Activated B cell treated with CpG ODN at 0.5 μM for 24 hours (primary cell): ENCODE measurements at places on chromosomes 5 and 9.
A peak's percentile ranks its signal among the peaks of the same experiment; 100 is the strongest.

GRCh38 chr5:143435210-143435657 lies 31.7 kb upstream of the NR3C1 start:
- peak; percentile 31 for DNase-seq

- no peak for DNase-seq
These were observed 120.3 kb downstream of the INVS start for GRCh38 chr9:100219347-100219746.

DNA sequence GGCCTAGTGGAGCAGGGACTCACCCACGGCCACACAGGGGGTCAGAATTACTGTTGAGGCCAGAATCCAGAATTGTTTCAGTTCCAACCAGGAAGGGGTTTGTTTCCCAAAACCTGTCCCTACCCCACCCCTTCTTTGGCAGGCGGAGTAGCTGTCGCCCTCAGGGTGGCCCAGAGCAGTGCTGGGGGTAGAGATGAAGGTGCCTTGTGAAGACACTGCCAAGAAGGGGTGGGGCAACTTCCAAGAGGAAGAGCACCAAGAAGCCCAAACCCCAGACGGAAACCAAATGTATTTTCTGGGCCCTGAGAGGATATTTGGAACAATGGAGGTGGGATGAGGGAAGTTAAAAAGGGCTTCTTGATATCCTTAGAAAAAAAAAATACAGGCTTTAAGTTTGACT lies 11.4 kb upstream of the NDST1 start:
- DNase-seq: no peak

DNA sequence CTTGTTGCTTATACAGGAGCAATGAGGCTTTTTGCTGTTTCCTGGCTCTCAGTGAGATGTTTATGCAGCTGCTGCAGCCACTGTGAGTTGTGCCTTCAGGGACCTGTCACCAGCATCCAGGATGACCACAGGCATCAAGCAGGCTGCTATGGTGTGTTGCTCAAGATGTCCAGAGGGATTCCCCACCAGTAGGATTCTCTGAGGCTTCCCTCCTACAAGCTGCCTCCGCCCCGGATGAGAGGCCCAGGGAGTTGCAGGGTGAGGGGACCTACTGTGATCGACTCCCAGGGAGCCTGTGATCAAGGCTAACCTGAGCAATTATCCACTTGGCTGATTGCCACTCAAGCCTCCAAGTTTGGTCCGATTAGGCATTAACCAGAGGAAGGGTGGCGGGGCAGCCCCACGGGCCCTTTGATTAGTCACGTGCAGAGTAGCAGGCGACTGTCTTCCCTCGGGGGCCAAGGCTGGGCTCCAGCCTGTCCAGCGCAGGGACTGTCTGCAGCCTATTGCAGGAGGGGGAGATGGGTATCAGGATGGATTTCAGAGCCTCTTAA lies 1.8 kb upstream of the FAT2 start:
- no peak for DNase-seq

DNA sequence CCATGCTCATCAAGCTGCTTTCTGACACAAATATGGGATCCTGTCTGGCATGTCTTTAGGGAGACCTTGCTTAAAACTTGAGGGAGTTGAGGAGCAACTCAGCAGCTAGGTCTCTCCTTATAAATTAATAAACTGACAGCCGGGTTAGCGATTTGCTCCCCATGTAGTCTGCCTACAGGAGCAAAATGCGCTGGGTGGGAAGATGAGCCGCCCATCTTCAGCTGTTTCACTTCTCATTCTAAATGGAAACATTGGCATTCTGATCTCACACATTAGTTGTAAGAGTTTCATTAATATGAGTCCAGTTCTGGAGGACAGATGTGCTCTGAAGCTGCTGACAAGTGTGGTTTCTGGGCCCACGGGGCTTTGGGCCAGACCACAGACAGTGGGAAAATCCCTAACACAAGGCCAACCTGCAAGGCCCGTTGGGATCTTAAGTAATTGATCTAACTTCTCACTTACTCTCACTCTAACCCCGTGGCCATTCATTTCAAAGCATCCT lies 197.0 kb downstream of the MCTP1 start:
- no peak for DNase-seq

GRCh38 chr5:18281947-18282581 lies 647.8 kb downstream of the TAF11L14 start:
- no peak for DNase-seq

GRCh38 chr5:168262042-168262743 lies 29.3 kb upstream of the WWC1 start:
- DNase-seq: no peak

DNA sequence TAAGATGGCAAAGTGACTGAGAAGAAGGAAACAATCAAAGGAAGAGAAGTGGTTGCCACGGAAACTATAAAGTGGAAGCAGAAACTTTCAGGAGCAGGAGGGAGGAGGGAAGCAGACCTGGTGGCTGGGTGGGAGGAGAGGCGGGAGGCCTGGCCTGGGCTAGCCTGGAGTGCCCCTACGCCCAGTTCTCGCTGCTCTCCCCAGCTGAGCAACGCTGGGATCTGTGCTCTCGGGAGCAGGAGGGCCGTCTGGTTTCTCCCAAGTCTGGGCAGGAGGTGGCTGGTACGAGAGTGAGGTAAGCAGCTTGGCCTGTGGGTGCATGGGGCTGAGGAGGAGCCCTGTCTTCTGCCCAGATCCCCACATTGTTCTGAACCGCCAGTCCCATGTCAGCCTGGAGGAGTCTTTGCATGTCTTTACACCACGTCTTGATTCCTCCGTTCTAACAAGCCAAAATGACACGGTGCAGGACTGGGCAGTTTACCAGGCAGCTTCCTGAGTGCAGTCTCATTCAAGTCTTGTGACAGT lies 15.0 kb upstream of the DAB2IP start:
- no peak for DNase-seq

DNA sequence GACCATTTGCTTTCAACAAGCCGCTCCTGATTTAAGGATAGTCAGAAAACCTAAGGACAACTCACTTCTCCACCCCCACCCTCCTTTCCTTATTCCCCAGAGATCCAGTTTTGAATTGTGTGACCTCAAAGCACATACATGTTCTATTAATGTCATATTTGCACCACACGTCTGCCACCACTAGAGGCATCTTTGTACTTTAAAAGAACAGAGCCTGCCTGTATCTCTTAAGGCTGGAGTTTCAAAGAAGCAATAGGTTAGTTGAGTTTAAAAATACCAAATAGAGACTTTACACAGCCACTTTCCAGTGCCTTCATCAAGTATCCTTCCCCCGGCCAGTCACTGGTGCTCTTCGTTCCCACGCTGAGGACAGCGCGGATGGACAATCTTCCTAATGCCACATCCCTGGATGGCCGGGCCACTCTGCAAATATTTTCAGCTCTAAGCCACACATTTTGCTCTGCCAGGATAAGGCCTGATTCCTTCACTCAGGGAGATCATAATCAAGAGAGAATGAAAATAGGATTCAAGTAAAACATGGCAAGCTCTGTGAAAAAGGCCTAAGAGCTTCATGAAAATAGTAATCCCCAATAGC lies 146.3 kb downstream of the SNCAIP start:
- DNase-seq: no peak

- DNase-seq: peak; percentile 23
These were observed 35.4 kb downstream of the UBE2R2 start for GRCh38 chr9:33852216-33852826.

- DNase-seq: no peak
These were observed 7.9 kb downstream of the LNPEP start for GRCh38 chr5:96943799-96944198.

- no peak for DNase-seq
These were observed 7.3 kb downstream of the PRR7 start for GRCh38 chr5:177453852-177454396.

DNA sequence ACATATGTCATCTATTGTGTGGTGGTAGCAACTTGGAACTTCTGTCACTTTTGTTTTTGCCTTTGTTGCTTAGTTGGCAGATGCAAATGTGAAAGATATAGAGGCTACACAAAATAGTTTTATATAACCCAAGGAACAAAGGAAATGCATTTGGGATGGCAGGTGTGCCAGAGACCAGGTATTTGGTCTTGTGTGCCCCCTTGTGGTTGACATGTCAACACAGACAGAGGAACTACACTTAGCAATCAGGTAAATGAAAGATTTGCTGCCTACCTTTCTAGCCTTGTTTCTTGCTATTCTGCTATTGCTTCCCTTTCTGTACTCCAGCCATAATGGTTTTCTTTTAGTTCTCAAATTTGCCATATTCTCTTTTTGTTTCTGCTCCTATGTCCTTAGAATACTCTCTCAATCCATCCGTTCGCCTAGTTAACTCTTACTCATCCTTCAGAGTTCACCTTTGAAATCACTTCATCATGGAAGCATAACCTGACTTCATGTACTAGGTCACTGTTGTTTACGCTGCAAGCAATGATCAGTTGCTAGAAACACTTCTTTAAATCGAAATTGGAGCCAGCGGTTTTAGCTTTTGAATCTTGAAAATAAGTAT lies 119.5 kb downstream of the TRPM3 start:
- no peak for DNase-seq

DNA sequence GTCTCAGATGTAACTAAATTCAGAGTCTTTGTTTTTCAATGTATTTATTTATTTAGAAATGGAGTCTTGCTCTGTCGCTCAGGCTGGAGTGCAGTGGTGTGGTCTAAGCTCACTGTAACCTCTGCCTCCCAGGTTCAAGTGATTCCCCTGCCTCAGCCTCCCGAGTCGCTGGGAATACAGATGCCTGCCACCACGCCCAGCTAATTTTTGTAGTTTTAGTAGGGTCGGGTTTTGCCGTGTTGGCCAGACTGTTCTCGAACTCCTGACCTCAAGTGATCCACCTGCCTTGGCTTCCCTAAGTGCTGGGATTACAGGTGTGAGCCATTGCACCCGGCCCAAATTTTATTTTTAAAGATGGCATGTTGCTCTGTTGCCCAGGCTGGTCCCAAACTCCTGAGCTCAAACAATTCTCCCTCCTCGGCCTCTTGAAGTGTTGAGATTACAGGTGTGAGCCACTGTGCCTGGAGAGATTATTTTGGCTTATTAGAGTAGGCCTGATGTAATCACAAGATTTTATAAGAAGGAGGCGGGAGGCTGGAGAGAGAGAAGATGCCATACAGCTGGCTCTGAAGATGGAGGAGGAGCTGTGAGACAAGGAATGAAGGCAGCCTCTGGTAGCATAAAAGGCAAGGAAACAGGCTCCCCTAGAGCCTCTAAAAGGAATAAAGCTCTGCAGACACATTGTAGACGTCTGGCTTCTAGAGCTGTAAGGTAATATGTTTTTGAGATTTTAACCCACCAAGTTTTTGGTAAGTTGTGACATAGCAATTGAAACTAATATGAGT lies 12.9 kb upstream of the KLF9 start:
- DNase-seq: no peak

DNA sequence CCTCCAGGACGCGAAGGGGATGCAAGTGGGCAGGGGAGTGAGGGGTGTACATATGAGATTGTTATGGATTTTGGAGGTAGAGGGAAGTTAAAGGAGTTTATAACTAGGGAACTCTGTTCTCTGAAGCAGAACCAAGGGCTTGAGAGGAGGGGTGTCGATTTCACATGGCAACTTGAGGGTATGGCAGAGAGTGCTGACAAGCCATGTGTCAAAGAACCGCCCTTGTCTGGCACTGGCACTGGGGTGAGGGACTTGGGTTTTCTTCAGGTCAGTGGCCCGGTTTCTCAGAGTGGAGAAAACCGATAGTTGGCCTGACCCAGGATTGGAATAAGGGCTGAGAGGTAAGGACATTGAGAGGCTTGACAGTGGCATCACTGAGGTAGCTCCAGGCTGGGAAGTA lies 47.7 kb upstream of the TESK1 start:
- no peak for DNase-seq

- DNase-seq: no peak
These were observed 242.9 kb downstream of the MCTP1 start for GRCh38 chr5:95042037-95042436.

- no peak for DNase-seq
These were observed at the start of gene PCDHA4 for GRCh38 chr5:140806834-140807775. TSS of gene PCDHA4 (plus strand) at chr5:140807068.

DNA sequence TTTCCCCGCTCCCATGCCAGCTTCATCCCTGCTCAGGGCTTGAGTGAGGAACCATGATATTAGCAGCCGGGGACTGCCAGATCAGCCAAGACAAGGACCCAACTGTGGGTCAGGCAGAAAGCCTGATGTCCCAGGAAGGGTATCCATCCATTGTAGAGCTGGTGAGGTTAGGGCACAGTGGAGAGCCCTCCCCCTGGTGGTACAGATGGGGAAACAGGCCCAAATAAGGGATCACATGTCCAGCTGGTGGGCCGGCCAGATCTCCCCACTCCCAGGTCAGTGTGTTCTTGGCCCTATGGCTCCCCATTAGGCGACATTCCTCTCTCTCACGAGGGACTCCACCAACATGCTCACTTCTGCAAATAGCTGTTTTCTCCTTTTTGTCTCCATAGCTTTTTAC lies 9.0 kb downstream of the CDX1 start:
- no peak for DNase-seq

DNA sequence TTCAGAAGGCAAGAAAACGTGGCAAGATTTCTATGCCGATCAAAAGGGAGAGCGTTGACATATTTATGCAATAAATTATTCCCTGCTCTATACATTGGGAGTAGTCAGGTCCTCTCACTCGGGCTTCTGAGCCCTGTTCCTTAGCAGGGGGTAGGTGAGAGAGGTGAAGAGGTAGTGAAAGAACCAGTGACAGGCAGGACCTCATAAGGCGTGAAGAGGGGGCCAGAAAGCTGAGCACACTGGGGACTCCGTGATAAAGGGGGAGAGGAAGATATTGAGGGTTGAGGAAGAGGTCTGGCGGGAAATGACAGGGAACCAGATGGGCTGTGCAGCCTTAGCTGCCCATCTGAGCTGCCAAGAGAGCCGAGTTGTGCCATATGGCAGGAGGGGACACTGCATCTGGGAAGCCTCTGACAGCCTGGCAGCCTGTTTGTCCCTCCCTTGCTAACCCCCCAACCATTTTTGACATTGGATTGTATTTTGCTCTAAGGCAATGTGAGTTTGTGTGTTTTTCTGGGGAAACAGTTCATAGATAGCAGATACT lies 782 bp upstream of the CDC20B start:
- DNase-seq: peak; percentile 17

DNA sequence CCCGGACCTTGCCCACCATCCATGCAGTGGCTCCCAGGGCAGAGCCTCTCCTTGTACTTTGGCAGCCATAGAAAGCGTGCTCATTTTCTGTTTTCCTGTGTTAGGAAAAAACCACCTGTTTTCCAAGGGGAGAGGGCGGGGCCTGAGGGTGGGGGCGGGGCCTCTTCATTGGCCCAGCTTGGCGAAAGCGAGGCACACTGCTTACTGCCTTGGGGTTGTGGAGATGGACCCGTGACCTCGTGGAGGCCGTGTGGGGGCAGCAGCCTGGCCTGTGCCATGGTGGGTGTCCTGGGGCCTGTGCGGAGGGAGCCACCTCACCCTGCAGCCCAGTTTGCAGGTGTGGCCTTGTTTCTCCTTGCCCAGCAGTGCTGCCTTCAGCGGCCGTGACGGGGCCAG lies 4.4 kb upstream of the TOR4A start:
- DNase-seq: no peak

GRCh38 chr5:158054223-158055110 lies 195.5 kb upstream of the CLINT1 start:
- DNase-seq: no peak

GRCh38 chr5:173612948-173613347 lies 3.5 kb downstream of the BOD1 start:
- no peak for DNase-seq

- DNase-seq: peak; percentile 34
These were observed 7.7 kb downstream of the IL17B start for GRCh38 chr5:149371296-149371962.
